Dermis microvascular lymphatic vessel endothelial cell (primary cell): ENCODE measurements at places on chromosomes 1 and 21. TPM values are rescaled to one million over a fixed set of nuclear protein-coding genes. Genes with fewer than 3 reads are reported as not detected.

- DNase-seq: peak; percentile 21
Observed at GRCh38 chr1:222310836-222311235, 237.1 kb downstream of the HHIPL2 start.

DNA sequence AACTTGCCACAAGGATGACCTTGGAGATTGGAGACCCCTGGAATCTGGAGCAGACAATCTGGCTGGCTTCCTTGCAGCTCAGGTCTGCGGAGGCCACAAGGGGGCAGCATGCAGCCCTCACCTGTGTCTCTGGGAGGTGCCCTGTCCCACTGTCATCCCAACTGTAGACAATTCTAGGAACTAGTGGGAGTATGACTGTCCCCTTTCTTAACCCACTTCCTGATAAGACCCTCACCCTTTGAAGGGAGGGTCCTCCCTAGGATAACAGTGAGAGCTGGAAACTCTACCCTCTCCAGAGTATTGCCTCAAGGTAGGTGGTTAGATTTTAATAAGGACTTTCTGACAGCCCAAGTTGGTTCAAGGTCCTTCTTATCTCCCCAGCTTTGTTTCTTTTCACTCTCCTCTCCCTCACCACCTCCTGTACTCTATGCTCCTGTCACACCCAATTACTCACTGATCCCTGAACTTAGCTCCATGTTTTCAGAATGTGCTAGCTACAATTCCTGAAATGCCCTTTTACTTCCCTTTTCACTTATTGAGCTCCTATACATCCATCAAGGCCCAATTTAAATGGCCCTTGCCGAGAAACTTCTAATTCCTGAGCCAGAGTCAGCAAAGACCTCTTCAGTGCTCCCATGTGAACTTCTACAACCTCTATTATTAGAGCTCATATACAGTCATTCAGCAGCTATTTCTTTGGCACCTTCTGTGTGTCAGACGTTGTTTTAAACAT is 9.2 kb upstream of the KCNQ4 start:
- peak; percentile 53 for DNase-seq

- no peak for DNase-seq
Observed at GRCh38 chr1:85453640-85454194, 11.2 kb downstream of the DDAH1 start.

DNA sequence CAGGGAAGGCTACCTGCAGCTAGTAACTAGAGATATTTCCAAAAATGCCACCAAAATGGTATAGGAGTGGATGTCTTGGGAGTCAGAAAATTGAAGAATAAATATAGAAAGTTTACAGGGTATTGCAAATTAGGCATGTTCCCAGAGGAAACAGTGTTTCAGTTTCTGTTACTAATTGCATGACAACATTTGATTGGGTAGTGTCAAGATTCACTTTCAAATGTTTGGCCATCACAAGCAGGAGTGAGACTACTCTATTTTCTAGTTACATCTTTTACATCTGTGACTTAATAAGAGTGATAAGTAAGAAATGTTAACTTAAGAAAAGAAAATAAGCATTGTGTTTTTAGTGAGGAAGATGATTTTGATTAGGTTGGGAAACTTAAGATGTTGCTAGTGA is 30.2 kb downstream of the AMY1C start:
- no peak for DNase-seq

DNA sequence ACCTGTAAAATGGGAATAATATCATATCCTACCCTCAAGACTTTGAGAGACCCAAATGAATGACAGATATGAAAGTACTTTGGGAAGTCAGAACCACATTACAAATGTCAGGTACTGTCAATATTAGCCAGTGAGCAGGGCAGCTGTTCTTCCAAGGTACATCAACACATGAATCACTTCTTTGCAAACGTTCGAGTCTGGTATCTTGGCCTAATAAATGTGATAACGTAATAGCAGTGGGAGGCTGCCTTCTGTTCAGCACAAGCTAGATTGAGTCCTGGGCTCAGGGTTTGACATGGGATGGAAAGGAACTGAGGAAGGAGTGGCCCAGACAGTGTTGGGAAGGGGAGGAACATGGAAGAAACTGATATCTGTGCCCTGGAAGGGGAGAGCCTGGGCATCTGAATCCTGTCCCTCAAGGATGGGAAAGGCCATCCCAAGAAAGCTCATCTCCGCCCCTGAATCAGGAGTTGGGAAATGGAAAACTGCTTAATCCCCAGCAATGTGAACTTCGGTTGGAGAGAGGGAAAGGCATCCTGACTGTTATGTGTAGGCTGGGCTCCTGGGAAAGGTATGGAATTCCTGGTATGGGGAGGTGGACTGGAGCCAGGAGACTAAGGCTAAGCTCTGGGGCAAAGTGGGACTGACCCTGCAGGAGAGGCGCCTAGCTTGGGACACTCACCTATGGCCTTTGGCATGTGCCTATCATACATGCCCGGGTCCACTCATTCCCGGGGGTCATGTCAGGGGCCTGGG is 14.3 kb downstream of the KCNC4 start:
- DNase-seq: no peak

GRCh38 chr1:10450156-10450814 is 454 bp downstream of the CORT start:
- DNase-seq: no peak

- no peak for DNase-seq
Observed at GRCh38 chr1:34477632-34478141, 277.2 kb upstream of the GJB5 start.

DNA sequence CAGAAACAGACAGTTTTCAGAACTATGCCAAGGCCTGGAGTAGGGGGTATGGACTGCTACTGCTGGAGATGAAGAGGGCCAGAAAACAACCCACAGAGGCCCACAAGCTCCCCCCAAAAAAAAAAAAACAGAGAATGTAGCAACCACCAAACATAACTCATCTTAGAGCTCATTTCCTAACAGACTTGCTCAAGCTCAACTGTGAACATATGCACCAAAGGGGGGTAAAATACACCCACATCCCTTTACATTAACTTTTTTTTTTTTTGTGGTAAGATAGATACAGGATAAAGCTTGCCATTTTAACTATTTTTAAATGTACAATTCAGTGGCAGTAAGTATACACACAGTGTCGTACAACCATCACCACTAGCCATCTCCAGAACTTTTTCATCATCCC is 36.0 kb downstream of the SEC16B start:
- DNase-seq: no peak

GRCh38 chr1:219325368-219325742 is 151.7 kb downstream of the LYPLAL1 start:
- no peak for DNase-seq

- peak; percentile 78 for DNase-seq
Observed at GRCh38 chr1:183278739-183279591, 92.9 kb downstream of the LAMC2 start.

DNA sequence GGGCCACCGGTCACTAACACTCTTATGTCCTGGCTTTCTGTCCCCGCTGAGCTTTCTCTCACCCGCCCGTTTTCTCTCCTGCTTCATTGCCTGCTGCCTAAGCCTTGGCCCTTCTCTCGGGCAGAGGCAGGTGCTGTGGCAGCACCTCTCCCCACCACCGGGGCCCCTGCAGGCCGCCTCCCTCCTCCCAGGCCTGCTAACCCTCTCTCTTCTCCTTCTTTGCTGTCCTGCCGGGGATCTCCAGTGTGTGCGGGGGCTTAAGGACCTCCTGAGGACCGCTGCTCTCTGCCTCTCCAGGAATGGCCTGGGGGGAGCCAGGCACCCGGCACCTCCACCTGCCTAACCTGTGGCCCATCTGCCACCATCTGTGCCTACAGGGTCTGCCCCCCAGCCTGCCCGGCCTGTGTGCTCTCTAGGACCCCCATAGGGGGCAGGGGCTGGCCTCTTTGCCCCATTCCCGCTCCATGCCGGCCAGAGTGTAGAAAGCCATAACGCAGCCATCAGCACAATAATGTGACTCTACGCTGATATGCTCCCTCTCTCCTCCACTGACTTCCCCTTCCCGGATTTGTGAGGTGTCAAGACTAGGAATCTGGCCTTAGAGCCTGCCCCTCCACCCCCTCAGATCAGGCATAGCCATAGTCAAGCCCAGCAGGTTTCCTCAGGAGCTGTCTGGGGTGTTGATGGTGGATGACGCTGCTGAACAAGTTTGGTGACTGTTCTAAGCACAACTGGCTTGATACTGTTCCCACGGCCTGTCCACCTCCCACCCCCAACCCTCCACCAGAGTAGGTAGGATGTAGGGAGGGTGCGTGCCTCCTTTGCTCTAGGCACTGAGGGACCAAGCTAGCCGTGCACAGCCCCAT is 6.1 kb upstream of the SFN start:
- DNase-seq: no peak

DNA sequence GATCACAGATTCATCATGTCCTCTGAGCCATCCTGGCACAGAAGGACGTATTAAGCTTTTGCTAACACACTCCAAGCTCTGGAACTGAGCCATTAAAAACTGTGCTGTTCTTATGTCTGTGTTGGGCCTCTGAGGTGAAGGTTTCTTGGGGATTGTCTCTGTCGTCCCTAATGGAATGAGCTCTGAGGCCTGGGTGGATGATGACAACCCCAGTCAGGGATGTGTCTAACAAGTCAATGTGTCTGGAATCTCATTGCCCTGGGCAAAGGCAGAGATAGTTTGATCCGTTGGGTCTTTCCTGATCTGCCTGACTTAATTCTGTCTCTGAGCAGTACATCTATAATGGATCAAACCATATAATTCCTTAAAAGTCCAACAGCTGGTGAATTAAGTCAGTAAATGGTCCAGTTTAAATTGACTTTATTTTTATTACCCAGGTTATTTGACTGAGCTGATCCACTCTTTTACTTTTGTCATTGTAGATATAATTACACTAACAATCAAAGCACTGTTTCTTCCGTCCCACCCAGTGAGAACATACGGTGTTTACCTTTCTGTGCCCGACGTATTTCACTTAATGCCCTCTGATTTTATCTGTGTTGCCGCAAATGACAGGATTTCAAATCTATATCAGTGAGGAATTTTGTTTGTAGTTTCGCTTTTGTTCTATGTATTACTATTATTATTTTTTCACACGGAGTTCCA is 38.8 kb upstream of the OR2B11 start:
- DNase-seq: no peak

DNA sequence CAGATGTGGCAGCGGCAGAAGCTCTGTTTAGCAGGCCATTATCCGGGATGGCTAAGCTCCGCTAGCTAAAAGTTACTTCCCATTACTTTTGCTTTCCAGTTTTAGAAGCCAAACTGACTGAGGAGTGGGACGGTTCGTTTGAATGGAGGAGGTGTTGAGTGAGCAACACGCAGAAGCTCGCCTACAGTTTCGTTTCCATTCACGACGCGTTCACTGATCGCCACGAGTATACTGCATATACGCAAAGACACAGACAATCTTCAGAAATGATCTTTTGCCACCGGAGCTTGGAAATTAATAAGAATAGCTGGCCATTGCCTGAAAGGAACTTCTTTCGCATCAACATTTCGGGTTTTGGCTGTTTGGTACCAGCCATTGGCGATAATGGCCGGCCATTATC is 14.6 kb downstream of the SON start:
- no peak for DNase-seq

- DNase-seq: no peak
Observed at GRCh38 chr1:19315378-19316198, 3.5 kb downstream of the SLC66A1 start.

DNA sequence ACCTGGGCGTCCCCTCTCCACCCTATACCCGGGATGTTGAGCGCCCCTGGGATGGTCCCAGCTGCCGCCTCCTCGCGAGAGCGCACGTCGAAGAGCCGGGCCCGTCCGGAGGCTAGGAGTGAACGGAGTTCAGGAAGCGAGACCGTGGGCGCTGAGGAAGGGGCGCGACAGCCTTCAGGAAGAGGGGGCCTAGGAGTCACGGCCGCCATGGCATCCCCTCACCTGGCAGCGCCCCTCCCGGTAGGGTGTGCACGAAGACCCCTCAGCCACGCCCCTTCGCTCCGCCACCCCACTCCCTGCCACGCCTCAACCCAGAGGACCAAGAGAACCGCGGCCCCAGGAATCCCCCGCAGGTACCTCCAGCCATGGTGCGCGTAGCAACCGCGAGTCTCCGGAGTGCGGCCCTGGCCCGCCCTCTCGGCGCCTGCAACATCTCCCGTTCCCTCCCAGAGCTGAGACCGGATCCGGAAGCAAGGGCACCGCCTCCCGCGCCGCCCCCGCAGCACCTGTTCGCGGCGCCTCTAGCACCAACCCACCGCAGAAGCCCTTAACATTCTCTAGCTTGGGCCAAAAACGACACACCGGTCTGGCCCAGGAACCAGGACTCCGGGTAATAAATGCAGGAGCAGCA is at the start of gene TSTD1:
Gene TSTD1 (minus strand): TSS at position 442 of the 631 bp plus-strand sequence. CDS start 75 bp downstream, at position 367.
- DNase-seq: peak; percentile 31

DNA sequence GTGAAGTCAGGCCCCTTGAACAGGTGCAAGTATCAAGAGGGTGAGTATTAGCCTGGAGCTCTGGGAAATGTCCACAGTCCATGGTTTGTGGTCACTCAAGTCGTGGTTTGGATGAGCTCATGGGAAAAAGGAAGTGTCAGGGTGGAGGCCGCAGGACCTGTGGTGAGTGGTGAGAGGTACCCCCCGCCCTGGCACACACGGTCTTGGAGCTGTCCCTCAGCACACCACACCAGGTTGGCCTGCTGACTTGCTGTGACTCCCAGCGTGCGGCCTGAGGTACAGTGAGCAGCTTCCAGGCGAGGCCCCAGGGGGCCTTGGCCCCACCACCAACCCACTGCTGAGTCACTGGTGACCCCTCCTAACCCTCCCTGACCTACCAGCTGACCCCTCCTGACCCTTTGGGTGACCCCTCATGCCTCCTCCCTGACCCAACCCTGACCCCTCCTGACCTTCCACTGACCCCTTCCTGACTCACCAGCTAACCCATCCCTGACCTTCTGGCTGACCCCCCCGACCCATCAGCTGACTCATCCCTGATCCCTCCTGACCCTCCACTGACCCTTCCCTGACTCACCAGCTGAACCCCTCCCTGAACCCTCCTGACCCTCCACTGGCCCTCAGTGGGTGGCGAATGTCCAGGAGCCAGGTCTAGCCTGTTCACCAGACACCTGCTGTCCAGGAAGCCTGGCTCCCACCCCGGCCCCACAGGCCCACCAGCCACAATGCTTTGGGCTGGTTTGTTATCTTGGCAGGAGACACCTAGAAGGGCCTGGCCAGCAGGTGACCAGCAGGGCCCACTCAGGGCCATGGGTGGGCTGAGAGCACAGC is 34.8 kb upstream of the RNF187 start:
- DNase-seq: no peak

DNA sequence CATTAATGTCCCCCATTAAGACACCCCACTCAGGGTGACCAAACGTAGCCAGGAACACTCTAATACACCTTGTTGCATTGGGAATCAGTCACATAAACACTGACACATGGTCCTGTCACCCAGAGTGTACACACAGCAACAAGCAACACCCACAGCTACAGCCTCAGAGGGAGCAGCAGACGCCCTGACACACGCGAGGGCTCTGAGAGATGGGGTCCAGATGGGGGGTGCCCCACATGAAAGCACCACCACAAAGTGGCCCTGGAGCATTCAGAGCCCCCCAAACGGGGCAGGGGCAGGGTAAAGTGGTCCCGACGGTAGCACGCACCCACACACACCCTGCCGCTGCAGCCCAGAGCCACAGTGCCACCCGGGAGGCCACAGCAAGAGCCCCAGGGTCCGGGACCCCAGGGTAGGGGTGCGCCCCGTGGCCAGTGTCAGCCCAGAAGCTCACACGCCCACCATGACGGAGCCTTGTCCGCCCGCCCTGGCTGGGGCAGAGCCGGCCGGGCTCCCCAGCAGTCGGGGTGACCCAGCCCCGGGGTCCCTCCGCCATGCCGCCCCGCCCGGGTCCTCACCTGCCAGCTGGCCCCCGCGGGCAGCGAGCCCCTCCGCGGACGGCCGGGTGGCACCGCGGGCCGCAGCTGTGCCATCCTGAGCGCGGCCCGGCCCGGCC is 47.3 kb downstream of the RAP1GAP start:
- DNase-seq: no peak

ADAMTS5 gene
- 0.39 and 1.4 TPM in 2 replicates for total RNA-seq

ADPRS gene
- 26.7 and 36.2 TPM in 2 replicates for total RNA-seq

DMRTA2 gene
- total RNA-seq: under 0.01 TPM in 1 of 2 replicates, not detected in the other

NCMAP gene
- not detected in 2 replicates for total RNA-seq

ZSCAN20 gene
- total RNA-seq: 5.5 and 6.6 TPM in 2 replicates
